ENCODE measurements at places on chromosomes 11 and 22.

DNA sequence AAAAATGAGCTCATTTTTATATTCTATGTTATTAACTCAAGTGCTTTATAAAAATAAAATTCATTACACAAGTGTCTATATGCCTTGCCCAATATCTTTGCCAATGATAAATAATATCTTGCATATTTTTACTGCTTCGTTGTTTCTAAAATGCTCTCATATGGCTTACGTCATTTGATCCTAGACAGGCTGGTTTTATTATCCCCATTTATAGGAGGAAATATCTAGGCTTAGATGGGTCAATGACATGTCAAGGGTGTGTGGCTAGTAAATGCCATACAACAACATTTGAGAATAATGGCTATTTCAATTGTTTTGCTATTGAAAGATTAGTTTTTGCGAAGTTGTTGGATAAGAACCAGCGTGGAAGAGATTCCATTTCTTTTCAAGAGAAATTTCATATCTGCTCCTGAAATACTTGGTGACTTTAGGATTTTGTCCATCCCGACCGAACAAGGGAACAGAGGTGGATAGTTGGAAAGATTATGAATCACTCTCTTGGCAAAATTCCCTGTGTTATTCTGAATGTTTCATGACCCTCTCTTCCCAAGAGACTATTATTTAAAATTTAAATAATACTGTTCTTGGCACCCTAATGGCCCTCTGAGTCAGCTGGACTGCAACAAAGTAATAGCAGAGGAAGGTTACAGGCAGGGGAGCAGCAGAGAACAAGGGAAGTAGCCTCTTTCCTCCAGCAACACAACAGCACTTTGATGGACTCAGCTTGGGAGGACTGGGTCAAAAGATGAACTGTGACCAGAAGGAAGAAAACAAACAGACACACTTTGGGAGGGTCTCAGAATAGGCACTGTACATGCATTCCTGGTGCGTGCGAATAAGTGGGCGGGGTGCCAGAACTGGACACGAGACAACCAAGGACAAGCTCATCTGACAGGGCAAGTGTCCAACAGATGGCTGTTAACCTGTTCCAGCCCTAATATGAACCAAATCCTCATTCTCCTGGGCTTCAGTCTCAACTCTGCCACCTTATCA is 94.5 kb downstream of the ME3 start:
- no peak for DNase-seq

DNA sequence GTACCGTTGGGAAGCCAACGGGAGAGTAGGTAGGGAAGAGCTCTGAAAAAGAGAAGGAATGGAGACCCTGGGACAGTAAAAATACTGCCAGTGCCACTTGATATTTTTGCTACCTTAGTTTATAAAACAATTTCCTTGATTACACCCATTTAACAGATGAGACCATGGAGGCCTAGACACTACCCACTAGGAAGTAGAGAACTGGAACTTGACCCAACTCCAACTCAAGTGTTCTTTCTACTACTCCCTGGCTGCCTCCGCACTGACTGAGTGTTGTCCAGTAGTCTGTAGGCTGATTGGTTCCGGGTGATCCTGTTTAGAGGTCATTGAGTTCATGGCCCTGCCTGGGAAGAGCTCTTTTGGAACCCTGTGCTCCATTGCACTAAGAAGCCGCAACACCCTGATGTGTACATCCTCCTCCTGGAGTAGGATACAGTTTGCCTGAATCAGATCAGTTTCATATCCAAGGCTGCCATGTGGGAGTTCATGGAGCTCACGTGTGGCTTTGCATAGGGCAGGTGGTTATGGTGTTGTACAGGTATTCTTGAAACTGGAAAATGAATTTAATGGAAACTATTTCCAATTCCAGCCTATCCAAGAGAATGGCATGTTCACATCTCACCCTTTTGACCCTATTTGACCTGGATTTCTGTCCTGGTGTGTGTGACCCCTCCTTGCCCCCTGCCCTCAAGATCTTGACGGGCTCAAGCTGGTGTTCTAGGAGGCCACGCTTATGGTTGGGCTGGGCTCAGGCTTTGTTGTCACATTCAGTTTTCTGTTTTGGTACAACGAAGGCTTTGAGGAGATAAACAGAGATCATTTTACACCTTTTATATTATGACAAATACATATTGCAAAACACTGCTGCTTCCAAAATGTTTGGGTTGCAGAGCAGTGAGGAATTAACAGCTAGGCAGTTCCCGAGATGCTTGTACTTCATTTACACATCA is 102.2 kb upstream of the NNMT start:
- no peak for DNase-seq

GRCh38 chr11:133977067-133977677 is 20.4 kb upstream of the IGSF9B start:
- DNase-seq = no peak

DNA sequence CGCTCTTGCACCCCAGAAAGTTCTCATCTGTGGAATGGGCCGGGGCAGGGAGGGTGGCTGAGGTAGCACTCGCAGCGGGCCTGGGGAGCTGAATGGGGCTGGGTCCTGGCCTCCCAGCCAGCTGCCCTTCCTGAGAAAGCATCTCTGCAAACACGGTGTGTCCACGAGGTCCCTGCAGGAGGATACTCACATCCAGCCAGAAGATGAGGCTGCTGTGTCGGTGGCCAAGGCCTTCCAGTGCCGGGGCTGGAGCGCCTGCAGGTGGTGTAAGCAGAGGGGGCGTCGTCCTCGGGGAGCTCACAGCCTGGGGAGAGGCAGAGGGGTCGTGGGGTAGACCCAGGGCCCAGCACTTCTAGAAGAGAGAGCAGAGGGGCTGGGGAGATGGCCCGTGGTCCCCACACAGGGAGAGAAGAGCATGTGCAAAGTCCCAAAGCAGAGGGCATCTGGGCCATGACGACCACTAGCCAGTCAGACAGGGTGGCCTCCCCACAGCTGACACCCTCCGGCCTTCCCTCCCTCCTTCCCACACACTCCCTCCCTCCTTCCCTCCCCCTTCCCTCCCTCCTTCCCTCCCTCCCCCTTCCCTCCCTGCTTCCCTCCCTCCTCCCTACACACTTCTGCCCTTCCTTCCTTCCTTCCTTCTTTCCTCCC is 97.9 kb downstream of the WNT7B start:
- DNase-seq = peak; percentile 60

- DNase-seq = no peak
These were observed 3.1 kb upstream of the CERK start for GRCh38 chr22:46740910-46741780.

- peak; percentile 94 for DNase-seq
These were observed at the start of gene LGALS1 for GRCh38 chr22:37674951-37675929. TSS of gene LGALS1 (plus strand) at chr22:37675636. CDS start at chr22:37675703, 67 bp downstream.

DNA sequence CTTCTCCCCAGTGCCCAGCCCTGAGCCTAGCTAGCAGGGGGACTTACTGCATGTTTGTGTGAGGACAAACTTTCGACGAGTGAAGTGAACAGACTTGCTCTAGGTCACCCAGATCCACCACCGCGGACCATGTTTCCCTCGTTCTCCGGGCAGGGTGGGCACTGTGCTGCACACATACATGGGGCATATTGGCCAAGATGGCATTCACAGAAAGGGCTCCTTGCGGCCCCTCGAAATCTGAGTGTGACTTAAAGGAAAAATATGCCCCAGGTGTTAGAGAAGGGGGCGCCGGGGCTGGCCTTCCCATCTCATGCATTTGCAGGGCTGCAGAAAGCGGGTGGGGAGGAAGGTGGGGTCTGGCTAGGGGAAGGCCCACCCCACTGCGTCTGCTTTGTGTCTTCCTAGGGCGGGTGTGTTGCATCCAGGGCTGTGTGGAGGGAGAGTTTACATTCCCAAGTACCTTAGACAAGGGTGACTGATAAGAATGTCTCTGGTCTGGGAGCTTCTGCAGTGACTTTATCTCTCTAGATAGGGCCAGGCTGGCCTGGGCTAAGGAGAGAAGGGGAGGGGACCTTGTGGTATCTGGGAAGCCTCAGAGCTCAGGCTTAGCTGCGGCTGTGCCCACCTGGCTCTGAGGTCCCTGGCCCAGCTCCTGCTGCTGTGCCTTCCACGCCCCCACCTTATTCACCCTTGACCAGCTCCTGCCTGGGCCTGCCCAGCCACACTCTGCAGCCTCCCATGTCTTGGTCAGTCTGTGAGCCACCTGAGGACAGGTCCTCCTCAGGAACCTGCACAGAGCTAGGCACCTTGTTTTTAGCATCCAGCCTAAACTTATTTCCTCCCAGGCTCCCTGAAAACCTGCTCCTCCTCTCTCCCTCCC is 45.8 kb downstream of the LRRC32 start:
- no peak for DNase-seq

- DNase-seq = no peak
These were observed 3.1 kb upstream of the ADM start for GRCh38 chr11:10301656-10302358.

GRCh38 chr11:126113515-126113957 is 50.9 kb upstream of the CDON start:
- peak; percentile 85 for DNase-seq

- DNase-seq = peak; percentile 89
These were observed 11.8 kb upstream of the UVRAG start for GRCh38 chr11:75802913-75803820.

DNA sequence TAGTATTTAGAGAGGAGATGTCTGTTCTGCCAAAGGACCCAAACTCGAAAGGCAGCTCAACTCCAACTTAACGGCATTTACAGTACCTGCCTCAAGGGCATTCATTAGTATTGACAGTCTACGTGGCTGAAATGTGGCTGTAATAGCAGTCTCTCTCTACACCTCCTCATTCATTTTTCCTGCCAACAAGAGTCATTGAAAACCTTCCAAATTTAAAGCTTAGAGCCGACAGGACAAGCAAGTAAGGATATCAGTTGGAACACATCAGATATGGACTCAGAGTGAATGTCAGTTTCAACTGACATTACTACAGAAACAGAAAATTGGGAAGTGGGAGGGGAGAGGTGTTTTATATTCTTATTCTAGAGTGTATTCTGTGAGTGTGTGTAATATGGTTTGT is 253.1 kb downstream of the CADM1 start:
- DNase-seq = no peak

DNA sequence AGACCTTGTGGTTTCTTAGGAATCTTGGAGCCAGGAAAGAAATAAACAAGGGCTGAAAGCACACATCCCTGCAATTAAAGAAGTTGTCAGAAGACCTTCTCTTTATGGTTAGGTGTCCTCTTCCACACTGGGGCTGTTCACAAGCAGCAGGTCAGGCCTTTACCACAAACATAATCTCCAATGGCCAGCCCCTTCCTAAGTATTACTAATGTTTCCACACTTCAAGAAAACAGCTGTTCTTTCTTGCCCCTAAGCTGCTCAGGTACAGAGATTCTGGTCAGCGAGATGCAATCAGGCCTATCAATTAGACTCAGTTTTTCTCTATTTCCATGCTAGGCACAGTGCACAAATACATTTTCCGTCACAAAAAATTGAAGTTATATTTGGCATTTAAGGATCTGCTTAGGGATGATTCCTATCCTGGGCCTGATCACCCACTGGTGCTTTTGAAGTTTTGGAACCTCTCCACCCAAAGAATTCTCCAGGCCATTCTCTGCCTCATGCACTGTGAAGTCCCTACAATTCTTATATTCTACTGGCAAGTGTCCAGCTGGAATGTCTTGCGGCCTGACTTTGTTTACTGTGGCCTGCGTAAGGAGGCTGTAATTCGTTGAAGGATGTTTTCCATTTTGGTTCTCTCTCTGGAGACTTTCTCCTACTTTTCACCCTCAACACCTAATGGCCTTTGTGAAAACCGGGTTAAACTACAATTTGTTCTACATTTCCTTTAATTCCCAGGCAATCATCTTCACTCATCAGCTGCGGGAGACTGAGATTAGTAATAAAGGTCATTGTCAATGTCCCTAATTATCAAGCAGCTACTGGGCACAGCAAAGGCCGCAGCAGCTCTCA is 5.1 kb downstream of the PRAME start:
- no peak for DNase-seq

DNA sequence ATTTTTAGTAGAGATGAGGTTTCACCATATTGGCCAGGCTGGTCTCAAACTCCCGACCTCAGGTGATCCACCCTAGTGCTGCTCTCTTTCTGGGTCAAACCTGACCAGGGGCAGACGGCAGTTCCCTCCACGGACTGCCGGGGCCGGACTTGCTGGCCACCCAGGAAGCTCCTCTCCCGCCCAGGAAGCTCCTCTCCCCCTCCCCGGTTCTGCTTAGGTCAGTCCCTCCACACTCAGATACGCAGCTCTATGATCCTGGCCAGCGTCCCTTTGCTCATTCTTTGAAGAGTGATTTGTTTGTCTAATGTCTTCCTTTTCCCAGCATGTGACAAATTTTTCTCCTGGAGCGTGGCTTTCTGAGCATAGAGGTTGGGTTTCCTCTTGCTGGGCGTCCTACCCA is 125.3 kb upstream of the B3GAT1 start:
- peak; percentile 31 for DNase-seq

GRCh38 chr11:3803726-3804495 is 4.4 kb upstream of the PGAP2 start:
- DNase-seq = no peak

GRCh38 chr11:94732617-94733281 is 35.4 kb upstream of the AMOTL1 start:
- no peak for DNase-seq

DNA sequence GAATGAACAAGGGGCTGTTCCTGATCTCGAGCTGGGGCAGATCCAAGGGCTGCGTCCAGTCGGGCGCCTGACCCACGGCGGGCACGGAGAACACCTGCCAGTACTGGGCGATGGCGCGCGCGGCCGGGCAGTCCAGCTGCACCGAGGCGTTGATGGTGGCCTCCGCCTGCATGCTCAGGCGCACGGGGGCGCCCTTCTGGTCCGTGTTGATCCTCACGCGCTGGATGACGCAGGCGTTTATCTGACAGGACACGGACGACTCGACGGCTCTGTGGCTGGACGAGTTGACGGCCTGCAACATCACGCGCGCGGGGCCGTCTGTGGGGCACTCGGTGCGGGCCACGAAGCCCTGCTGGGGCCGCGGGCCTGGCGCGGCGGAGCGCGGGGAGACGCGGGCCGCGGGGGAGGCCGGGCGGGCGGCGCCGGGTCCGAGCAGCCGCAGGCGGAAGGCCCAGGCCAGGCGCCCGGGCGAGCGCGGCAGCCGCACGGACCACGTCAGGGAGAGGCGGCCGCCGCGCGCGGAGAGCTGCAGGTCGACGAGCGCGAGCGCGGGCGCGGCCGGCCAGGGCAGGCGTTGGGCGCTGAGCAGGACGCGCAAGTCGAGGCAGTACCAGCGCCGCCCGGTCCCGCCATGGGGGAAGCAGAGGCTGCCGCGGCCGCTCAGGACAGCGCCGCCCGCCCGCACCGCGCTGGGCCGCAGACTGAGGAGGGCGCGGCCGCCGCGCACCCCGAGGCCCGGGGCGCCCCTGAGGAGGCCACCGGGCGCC is 511 bp downstream of the PKDREJ start:
- DNase-seq = peak; percentile 84

- peak; percentile 66 for DNase-seq
These were observed 93.1 kb upstream of the ZC3H12C start for GRCh38 chr11:110000031-110000502.

DNA sequence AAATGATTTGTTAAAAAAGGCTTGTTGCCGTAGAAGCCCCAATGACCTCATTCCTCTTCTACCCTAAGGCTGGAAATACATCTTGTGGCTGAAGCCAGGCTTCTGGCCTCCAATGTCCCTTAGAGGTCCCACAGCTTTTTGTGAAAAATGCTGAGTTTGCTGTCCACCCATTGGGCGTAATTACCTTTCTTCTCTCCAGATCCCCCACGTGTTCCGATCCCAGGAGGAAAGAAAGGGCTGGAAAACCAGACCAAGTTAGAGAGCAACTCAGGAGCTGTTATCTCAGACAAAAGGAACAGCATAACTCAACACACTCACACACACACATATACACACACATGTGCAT is 154.2 kb downstream of the MIAT start:
- no peak for DNase-seq
